ENCODE measurements at places on chromosomes 16 and 17.

DNA sequence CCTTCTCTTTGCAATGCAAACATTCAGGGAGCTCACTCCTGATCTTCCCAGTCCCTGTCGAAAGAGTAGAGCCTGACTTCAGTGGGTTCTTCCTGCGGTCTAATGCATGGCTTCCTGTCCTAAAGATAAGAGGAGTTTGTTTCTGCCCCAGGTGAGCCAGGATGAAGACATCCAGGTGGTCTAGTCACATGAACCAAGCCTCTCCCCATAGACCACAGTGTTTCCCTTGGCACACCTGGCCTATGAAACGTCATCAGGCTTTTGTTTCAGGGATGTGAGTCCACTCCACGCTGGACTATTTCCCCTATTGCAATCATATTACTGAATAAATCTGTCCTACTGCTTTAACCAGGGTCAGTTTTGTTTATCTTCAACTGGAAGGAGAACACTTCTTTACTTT is 21.1 kb downstream of the CES1 start:
- DNase-seq, result no peak

GRCh38 chr16:83296505-83296904 is 511.3 kb upstream of the HSBP1 start:
- DNase-seq, result no peak

DNA sequence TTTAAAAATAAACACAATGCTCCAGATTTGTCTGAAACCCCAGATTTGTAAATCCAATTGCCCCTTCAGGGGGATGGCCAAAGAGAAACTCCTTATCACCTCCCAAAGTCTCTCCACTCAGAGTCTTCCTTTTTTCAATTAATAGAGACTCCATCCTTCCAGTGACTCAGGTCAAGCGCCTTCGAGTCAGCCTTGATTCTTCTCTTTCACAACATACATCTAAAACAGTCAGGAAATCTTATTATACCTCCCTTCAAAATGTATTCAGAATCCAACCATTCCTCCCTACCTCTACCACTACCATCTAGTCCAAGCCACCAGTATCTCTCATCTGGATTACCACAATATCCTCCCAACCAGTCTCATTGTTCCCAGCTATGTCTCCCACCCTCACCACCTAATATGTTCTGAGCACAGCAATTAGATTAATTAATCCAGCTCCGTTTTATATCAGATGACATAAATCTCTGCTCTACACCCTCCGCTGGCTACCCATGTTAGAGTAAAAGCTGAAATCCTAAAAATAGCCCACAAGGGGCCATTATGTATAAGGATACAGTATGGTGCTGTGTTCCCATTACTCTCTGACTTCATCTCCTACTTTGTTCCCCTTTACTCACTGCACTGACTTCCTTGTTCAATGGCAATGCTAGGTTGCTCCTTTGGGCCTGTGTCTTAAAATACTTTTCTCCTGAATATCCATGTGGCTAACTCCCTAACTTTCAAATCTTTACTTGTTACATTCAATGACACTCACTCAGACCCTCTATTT is 11.8 kb downstream of the SIAH1 start:
- no peak for DNase-seq

GRCh38 chr17:7486181-7486580 is 2.0 kb downstream of the POLR2A start:
- no peak for DNase-seq

DNA sequence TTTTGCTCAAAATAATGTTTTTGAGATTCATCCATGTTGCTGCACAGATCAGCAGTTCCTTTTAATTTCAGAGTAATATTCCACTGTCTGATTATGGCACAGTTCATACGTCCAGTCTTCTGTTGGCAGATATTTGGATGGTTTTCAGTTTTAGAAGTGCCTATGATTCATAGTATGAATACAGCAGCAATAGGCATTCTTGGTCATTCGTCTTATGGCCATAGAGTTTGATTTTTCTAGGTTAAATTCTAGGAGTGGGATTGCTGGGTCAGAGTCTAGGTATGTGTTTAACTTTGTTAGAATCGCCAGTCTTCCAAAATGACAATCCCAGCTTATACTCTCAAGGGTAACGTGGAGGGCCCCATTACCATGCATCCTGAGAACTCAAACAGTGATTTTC is 11.5 kb upstream of the IL34 start:
- DNase-seq, result peak; percentile 45

- no peak for DNase-seq
Measured at GRCh38 chr16:70749681-70750601, 51.0 kb downstream of the VAC14 start.

DNA sequence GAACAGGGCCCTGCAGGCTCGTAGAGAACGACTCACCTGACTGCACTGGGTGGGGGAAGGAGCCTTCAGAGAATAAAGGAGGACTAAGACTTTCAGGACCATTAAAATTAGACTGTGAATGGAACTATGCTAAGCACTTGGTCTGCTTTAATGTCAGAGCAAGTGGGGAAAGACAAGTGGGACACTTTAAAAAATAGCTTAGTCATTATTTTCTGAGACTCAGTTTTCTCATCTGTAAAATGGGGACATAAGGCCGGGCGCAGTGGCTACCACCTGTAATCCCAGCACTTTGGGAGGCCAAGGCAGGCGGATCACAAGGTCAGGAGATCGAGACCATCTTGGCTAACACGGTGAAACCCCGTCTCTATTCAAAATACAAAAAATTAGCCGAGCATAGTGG is 19.3 kb upstream of the BCO1 start:
- DNase-seq, result no peak

DNA sequence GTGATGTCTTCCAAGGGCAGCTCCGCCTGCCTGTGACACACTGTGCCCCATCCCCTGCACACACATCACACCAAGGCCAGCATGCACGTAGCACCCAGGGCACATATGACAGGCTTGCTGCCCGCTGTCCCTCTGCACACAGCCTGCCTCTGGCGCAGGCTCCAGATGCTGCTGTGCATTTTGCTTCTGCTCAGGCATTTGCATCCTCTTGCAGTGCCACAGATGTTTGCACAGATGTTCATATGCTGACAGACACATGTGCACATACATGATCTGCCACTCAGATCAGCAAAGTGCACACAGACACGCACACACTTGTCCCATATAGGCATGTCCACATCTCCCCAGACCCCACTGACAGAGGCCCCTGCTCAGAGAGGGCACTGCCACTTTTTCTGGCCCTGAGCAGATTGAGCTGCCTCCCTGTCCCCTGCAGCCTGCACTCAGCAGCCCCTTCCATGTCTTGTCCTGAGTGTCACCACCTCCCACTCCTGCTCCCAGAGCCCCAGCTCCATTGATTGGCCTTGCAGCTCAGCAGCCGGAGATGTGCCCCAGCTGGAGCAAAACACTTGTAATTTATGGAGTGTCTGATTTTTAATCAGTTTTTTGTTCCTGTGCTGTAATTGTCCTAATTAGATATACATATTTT is 115.1 kb upstream of the RPL38 start:
- DNase-seq, result no peak

DNA sequence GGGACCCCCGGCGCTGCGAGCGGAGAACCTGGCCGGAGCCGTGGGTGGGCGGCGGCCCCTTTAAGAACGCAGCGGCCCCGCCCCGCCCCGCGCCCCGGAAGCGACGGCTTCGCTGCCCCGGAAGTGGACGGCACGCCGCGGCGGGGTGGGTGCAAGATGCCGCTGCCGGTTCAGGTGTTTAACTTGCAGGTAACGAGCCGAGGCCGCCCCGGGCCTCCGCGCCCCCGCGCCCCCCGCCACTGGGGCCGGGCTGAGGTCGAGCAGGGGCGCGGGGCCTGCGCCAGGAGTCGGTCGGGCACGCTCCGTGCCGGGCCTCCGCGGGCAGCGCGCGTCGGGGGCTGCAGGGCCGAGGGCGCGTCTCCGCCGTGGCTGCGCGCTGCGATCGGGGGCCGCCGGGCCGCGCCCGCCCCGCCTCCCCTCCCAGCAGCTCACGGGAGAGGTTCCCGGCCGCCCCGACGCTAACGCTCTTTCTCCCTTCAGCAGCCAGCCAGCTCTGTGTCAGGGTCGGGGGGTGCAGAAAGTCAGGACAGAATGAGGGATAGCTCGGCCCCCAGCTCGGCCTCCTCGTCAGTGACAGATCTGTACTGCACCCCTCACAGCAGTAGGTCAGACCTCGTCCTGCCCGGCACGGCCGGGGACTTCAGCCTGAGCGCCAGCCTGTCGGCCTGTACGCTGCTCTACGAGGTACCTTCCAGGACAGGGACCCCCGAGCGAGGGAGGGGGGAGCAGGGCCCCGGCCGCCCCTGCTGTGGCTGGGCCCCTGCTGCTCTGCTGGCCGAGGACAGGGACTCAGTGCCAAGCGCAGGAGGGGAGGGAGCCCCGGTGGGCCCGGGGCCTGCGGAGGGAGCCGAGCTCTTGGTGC is at the start of the genes GPS1 and RFNG:
Gene GPS1 (plus strand): TSS at position 123 of the 862 bp plus-strand sequence. CDS start 34 bp downstream, at position 157.
Gene RFNG (minus strand): TSS at position 36 of the 862 bp plus-strand sequence. CDS start 45 bp downstream, outside the sequence.
- DNase-seq, result peak; percentile 55

DNA sequence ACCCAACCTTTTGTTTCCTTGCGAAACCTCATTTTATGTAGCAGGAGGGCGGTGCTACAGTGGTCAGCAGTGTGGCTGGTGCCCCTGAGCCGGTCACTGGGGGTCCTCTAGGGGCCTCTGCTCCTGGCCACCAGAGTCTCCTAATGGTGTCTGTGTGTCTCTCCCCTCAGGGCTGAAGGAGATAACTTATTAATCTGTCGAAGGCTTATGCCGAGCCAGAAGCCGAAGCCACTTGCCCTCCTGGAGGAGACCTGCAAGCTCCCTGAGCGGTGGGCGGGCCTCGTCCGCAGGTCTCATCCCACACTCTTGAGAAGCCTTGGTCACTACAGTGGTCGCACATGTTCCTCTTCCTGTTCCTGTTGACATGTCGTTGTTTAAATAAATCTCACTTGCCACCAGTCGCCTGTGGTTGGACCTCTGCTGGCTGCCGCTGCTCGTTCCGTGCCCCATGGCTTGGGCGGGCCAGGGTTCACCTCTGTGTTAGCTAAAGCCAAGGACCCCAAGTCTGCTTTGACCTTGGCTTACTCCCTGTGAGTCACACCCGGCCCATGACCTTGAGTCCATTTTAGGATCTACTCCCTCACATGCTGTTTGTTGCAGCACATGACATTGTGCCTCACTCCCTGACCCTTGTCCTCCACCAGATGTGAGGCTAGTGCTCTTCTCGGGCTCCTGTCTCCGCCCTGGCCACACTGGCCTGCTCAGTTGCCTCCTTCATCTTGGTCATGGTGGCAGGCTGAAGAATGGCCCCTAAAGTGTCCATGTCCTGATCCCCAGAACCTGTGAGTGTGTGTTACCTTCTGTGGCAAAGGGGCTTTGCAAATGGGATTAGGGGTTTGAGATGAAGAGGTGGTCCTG is 38.7 kb upstream of the AQP8 start:
- no peak for DNase-seq

DNA sequence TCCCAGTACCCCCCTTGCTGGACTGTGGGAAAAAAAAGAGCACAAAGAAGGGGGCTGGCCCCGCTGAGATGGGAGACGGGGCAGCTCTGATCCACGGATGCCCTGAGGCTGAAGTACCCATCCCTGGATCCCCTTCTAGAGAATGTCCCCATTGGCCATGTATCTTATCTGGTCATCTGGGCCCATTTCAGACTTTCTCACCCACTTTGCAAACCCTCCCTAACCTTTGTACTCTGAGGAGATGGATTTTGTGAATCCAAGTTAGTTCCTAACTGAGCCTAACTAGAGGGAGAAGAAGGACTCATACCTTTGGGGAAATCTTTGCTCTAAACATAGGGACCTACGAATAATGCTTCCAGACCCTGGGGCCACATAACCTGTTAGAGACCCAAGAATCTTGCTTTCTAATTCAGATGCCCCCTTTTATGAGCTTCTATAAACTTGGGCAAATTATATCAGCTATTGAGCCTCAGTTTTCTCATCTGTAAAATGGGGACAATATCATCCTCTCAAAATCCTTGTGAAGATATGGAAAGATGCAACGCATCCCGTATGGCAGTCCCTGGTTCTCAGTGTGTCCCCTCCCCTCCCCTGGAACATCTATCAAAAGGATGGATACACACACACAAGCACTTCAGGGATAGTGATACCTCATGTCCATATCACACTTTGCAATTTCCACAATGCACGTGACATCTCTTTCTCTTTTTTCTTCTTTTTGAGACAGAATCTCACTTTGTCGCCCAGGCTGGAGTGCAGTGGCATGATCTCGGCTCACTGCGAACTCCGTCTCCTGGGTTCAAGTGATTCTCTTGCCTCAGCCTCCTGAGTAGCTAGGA is 16.8 kb upstream of the FZD2 start:
- DNase-seq, result no peak

- no peak for DNase-seq
Measured at GRCh38 chr17:69405096-69405495, 9.4 kb upstream of the MAP2K6 start.

GRCh38 chr16:77963185-77964044 is 58.9 kb upstream of the CLEC3A start:
- DNase-seq, result no peak

DNA sequence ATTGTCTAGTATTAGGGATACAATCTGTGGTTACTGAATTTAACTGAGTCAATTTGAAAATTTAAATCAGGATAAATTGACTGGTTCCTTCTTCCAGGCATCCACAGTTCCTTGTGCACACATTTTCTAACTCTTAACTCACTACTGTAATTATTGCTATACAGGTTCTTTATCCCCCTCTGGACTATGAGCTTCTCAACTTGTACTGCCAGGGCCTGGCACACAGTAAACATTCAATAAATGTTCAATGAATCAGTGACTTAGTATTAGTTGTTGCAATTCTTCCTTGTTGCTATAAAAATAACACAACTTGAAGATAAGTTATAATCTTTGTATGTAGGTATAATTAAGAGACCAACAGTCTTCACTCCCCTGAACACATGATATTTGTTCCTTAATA is 67.9 kb downstream of the SSH2 start:
- no peak for DNase-seq

DNA sequence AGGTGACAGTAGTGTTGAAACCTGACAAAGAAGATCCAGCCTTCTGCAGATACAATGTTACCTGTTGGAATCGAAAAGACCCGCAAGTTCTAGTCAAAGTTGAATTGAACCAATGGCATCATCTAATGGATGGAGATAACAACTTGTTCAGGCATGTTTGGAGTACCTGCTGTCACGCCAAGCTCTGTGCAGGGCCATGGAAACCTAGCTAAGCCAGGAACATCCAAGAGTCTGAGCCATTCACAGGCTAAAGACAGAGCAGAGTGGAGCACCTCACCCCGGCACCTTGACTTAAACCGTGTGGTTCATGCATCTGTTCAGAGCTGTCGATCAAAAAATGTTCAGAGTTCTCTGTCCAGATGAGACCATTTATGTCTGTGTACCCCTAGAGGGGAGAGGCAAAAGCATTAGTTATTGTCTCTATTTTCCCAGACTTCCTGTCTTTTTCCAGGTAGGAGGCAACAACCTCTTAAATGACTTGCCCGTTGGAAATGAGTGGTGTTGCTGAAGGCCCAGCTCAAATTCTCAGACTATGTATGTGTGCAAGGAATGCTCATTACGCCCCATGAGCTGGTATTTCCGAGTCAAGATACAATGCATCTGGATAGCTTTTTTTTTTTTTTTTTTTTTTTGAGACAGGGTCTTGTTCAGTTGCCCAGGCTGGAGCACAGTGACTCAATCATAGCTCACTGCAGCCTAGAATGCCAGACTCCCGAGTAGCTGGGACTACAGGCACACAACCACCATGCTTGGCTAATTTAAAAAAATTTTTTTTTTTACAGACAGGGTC is 44.9 kb upstream of the XYLT1 start:
- DNase-seq, result no peak

- DNase-seq, result no peak
Measured at GRCh38 chr16:4322121-4323052, 6.5 kb downstream of the GLIS2 start.

GRCh38 chr16:51157698-51158097 is 6.6 kb upstream of the SALL1 start:
- no peak for DNase-seq
